ENCODE measurements at places on chromosomes 11 and 22. TPM values are rescaled to one million over a fixed set of nuclear protein-coding genes. Genes with fewer than 3 reads are reported as not detected.

The CNGA4 gene
- total RNA-seq = 0.32 TPM

The OLFML1 gene
- not detected for total RNA-seq

The PGAP2 gene
- 28.3 TPM for total RNA-seq

The TRIM66 gene
- total RNA-seq = 24.2 TPM

The CXCR5 gene
- 0.41 TPM for total RNA-seq

The CBX7 gene
- 164 TPM for total RNA-seq

The BRMS1 gene
- 48.4 TPM for total RNA-seq

DNA sequence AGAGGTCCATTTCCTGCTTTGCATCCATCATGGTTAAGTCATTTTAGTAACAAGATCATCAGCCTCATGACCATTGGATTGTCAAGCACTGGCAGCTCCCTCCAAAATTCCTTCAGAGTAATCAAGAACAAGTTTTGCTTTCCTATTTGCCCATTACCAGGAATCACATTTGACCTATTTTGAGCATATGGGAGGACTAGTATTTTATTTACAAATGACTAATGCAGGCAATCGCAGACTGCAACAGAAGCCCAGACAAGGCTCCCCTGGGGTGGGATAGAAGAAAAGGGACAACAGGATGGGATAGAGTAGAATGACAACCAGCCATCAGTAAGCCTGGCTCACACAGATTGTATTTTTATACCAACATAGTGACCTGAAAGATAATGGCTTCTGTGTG lies 9.1 kb downstream of the MMP10 start:
- H3K36me3 ChIP-seq = no peaks in the 10 kb centered on the region
- no peak for DNase-seq
- H3K27me3 ChIP-seq = no peaks in the 10 kb centered on the region

- no peak overlapping the region for H3K4me3 ChIP-seq
- H3K4me1 ChIP-seq = no peaks in the 10 kb centered on the region
- DNase-seq = no peak
- no peaks in the 10 kb centered on the region for H3K36me3 ChIP-seq
Observed at GRCh38 chr11:17692931-17693330, 26.4 kb upstream of the MYOD1 start.

DNA sequence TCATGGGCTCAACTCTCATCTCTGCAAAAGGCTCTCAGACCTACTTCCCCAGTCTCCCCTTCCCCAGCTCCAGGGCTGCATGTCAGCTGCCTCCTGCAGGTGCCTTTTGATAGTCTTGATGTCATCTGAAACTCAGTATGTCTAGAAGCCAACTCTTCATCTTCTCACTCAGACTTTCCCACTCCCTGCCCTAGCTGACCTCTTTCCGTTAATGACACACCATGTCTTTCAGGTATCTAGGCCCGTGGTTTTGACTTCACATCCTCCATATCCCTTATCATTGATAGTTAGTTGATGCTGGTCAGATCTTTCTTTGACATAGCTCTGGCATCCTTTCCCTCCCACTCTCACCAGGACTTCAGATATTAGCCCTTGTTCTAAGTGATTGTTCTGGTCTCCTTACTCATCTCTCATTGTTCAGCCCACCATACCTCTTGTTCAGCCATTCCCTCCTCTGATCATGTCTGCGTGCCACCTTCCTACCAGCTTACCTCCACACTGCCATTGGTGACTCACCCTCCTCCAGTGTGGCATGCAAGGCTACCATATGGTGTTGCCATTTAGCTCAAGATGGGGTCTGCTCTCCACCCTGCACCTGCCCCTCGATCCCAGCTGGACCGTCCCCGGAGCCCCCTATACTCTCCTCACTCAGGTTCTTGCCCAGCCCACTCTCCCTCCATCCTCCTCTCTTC lies 18.4 kb downstream of the TTC12 start:
- peaks cover 15% of the 10 kb centered on the region for H3K36me3 ChIP-seq
- H3K27ac ChIP-seq = no peak overlapping the region
- H3K27me3 ChIP-seq = no peaks in the 10 kb centered on the region
- no peaks in the 10 kb centered on the region for H3K4me1 ChIP-seq
- no peak overlapping the region for H3K4me3 ChIP-seq

DNA sequence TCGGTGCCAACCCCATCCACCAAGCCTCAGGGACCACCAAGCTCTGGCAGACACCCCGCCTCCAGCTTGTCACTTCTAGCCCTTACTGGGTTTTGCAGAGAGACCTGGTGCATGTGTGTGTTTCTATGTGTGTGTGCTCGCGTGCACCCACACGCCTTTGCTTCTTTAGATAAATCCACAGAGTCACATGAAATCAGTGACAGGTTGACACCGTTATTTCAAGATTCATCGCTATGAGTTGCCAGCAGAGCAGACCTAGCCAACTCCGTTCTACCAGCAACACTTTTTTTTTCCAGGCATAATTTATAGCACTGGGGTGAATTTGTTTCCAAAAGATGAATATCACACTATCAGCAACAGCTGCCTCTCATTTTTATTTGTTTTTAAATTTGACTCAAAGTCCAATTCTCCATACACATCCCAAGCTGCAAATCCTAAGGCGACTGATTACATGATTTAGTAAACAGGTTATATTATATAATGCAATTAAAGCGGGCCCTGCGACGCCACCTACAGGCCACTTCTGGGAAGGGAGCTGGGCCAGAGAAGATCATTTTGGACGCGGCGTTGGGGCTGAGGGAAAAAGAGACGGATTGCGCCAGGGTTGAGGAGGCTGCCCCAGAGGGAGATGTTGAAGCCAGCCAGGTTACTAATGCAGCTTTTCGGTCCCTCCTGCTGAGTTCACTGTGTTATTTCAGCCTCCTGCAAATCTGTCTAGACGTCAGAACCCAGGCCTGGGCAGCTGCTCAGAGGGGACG lies 150.5 kb downstream of the FEZ1 start:
- no peaks in the 10 kb centered on the region for H3K27me3 ChIP-seq

DNA sequence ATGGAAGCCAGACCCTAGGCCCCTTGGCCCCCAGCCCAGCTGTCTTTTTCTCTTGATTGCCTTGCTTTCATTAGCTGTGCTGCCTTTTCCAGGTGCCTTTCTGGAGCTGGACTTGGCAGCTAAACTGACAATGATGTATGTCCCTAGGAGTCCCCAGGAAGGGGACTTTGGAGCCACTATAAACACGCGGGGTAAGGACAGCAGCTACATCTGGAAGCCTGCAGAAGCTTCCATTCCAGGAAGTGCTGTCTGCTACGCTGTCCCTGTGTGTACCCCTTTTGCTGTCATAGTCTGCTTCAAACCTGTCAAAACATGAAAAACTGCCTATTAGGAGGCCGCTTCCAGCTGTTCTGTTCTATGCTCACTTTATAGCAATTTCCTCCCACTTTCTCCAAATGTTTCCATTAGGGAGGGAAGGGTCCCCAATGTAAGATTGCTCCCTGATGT lies 153.3 kb upstream of the RAG2 start:
- no peak for DNase-seq
- H3K4me3 ChIP-seq = no peak overlapping the region
- no peaks in the 10 kb centered on the region for H3K4me1 ChIP-seq
- H3K27ac ChIP-seq = no peak overlapping the region
- no peaks in the 10 kb centered on the region for H3K36me3 ChIP-seq

- DNase-seq = peak; percentile 39
- H3K27ac ChIP-seq = peak overlapping the region; percentile 75
- no peaks in the 10 kb centered on the region for H3K36me3 ChIP-seq
- peak overlapping the region; percentile 82 for H3K4me3 ChIP-seq
- no peaks in the 10 kb centered on the region for H3K27me3 ChIP-seq
Observed at GRCh38 chr11:85682330-85683305, 3.4 kb downstream of the CCDC89 start.

GRCh38 chr11:113847111-113847510 lies 28.3 kb downstream of the USP28 start:
- no peaks in the 10 kb centered on the region for H3K4me1 ChIP-seq
- no peak overlapping the region for H3K27ac ChIP-seq
- no peak for DNase-seq
- H3K27me3 ChIP-seq = no peaks in the 10 kb centered on the region
- no peak overlapping the region for H3K4me3 ChIP-seq
- peaks cover 16% of the 10 kb centered on the region for H3K36me3 ChIP-seq

DNA sequence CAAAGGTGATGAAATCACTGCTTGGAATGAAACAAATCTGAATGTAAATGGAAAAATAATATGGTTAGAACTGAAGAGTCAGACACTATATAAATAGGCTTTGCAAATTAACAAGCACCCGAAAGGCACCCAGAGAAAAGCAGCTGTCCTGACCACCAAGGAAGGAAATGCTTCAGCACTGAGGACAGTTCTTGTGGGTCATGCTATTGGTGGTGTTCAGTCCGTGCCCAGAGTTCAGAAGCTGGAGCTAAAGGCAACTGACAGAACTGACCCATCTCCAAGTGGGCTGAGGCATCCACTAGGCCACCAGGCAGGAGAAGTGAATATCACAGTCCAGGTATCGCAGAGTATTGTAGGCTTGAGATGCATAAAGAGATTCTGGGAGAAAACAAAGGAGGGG lies 208.9 kb downstream of the OPCML start:
- no peaks in the 10 kb centered on the region for H3K36me3 ChIP-seq
- no peak overlapping the region for H3K4me3 ChIP-seq
- DNase-seq = no peak
- H3K27ac ChIP-seq = no peak overlapping the region
- H3K27me3 ChIP-seq = no peaks in the 10 kb centered on the region

DNA sequence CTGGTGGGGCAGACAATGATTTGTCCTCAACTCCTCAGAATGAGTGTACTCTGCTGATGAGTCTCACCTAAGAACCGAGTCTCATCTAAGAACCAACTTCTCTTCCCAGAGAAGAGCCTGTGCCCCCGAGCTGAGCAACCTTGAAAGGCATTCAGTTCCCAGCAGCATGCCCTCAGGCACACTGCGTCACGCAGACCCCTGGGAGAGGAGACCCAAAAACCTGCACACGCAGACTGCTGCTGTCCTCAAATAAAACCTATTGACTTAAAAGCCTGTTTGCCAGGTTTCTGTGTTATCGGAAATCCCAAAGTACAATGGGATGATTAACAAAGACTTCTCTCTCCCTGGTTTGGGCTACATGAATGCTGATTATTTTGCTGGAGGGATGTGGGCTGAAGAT lies 121.2 kb downstream of the C11orf58 start:
- H3K4me1 ChIP-seq = no peaks in the 10 kb centered on the region
- no peak for DNase-seq
- no peak overlapping the region for H3K27ac ChIP-seq
- H3K27me3 ChIP-seq = no peaks in the 10 kb centered on the region
- H3K36me3 ChIP-seq = no peaks in the 10 kb centered on the region
- no peak overlapping the region for H3K4me3 ChIP-seq

DNA sequence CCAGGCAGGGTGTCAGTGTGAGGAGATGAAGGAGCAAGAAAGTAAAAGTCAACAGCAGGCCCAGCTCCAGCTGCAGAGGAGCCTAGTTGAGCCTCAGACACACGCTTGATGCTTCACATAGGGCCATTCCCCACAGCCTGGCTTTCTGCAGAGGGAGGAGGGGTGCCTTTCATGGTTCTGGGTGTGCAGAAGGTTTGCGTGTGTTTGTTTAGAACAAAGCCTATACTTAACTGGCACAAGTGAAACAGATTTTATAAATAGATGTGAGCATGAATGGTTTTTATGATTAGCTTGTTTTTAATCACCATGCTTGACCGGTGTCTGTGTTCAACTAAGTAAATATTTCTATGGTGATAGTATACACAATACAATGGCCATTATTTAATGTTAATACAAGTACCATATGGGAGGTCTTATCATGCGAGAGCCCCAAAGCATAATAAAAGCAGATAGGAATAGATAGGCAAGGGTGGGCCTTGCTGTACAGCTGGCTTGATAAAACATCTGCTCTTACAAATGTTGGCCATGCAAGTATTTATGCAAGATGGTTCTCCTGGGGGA lies 290.2 kb downstream of the ETS1 start:
- peak overlapping the region; percentile 98 for H3K27ac ChIP-seq
- no peak overlapping the region for H3K4me3 ChIP-seq
- H3K4me1 ChIP-seq = peaks cover 71% of the 10 kb centered on the region

DNA sequence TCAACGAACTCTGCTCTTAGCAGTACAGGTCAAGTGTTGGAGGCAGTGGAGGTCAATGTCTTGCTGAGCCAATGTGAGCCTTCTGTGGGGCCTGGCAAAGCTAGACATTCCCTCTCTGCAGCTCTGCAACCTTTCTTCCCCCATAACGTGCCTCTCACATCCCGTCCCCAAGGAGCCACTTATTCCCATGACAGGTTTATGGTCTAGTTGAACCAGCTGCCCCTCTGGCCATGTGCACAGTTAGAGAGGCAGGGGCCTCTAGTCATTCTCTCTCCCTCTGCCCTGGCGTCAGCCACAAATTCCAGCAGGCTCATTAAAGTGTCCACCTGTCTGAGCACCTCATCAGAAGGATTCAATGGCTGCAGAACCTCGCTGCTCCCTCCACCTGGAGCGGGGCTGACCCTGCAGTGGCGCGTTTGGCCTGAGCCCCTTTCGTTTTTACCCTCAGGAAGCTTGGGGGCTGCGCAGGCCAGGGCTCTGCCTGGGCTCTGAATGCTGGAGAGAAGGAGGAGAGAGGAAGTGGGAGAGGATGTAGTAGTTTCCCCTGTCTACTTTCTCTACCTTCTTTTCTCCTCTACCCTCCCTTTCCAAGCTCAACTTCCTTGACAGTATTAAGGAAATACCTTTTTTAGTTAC lies 302.1 kb upstream of the B3GAT1 start:
- DNase-seq = no peak
- H3K36me3 ChIP-seq = no peaks in the 10 kb centered on the region
- no peak overlapping the region for H3K27ac ChIP-seq
- no peak overlapping the region for H3K4me3 ChIP-seq
- no peaks in the 10 kb centered on the region for H3K4me1 ChIP-seq

DNA sequence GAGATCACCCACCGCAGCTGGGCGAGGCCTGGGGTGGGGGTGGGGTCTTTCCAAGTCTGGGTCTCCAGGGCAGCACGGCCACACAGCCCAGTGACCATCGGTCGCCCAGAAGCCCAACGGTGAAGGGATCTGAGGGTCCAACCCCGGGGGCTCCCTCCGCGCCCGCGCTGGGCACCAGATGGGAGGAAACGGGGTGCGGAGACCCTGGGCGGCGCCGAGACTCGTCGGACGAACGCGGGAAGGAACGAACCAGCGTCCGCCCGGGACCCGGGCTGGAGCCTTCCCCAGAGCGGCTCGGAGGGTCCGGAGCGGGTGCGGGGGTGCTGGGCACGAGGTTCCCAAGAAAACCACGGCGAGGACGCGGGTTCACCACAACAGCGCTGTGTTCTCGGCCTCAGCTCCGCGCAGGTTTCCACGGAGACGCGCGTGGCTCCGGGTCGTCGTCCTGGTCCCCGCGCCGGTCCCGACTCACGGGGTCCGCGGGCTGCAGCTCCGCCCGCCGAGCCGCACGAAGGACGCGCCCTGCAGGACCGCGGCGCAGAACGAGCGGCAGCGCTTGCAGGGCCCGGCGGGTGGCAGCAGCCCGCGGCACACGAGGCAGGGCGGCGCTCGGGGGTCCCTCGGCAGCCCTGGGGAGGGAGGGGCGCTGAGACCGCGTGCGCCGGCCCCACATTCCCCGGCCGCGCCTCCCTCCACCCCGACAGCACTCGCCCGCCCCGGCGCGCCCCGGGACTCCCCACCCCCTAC lies 2.3 kb upstream of the IL17REL start:
- no peak overlapping the region for H3K27ac ChIP-seq
- DNase-seq = no peak
- peaks cover 37% of the 10 kb centered on the region for H3K4me1 ChIP-seq
- no peaks in the 10 kb centered on the region for H3K36me3 ChIP-seq
- H3K4me3 ChIP-seq = peak overlapping the region; percentile 17
- H3K27me3 ChIP-seq = no peaks in the 10 kb centered on the region

- peak overlapping the region; percentile 65 for H3K27ac ChIP-seq
- H3K27me3 ChIP-seq = no peaks in the 10 kb centered on the region
- peak; percentile 46 for DNase-seq
- H3K4me3 ChIP-seq = peak overlapping the region; percentile 42
Observed at GRCh38 chr11:76288166-76288980, 82.1 kb upstream of the WNT11 start.

Measured in naive thymus-derived CD4-positive, alpha-beta T cell (primary cell).